EH (cell line): ENCODE measurements at places on chromosomes 12 and 14.

DNA sequence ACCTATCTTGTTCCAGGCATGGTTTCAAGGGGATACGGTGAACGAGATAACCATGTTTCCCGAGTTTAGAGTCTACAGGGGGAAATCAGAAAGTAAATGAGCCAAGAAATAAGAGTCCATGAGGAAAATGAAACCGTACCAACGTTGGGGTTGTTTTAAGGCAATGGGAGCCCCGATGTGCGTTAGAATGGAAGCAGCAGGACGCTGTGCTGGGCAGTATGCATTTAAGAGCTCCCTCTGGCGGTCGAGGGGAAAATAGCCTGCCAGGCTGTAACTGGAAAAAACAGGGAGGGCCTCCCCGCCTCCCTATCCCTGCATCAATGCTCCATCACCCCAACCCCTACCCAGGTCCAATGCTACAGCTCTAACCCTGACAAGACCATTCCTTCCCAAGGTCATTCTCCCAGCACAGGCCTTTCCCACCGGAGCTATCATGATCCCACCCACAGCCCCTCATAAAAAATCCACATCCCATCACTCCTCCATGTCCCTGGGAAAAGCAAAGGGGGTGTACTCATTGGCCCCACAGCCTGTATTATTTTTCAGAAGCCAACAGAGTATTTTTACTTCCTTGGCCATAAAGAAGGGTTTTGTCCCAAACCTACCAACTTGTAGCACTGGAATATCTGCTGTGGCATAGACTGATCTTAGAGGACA, 226.3 kb upstream of the NOS1 start:
- peak; percentile 32 for DNase-seq

DNA sequence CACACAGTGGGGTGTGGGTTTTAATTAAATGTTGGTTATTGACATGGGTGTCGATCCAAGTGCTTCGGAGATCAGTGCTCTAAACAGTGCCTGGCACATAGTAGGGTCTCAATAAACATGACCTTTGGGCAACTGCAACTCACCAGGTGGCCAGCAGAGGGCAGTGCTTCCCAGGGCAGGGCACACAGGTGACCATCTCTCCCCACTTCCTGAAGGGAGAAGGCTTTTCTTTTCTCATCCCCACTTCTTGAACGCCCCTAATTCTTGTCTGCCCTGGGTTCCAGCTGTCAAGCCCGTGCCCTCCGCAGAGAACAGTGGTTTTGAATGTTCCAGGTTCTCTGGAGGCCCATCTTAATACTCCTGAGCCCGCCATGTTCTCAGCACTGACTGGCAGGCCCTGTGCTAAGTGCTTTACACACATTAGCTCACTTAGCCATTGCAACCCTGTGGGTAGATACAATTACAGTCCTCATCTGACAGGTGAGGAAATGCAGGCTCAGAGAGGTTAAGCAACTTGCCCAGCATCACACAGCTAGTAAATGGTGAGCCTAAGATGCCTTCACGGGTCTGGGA, 16.3 kb downstream of the RAPGEF3 start:
- peak; percentile 39 for DNase-seq

DNA sequence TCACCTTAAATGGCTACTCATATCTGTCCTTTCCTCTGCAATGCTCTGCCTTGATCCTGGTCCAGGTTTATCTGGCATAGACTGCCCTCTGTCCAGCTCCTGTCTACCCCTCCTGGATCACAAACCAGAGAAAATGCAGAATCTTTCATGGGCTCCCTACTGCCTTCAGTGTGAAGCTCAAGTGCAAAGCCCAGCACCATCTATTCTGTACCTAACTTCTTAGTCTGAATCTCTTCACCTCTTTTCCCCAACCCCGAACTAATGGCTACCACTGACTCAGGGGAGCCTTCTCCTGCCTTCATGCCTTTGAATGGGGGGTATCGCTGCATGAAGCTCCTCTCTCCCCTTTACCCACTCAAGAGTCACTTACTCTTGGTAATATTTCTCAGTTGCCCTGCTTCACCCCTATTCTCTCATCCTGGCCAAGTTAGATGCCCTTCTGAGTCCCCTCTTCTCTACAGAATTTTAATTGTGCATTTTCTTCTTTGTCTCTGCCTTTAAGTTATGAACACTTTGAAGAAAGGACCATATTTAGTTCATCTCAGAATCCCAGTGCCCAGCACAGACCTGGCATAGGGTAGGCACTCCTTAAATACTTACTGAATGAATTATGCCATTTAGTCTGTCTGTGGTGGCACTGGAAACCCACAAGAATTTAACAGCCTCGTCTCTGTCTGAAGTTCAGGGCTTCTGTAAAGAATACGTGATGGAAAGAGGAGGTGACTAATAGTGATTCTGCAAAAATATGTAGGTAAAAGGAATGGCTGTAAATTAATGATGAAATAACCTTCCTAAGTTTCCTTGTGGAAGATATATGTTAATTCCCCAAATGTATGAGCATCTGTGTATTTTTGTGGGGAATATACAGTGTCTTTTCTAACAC, 191.3 kb upstream of the AMIGO2 start:
- peak; percentile 92 for DNase-seq

GRCh38 chr14:54564868-54565784, 1.8 kb upstream of the SAMD4A start:
- DNase-seq: peak; percentile 80

DNA sequence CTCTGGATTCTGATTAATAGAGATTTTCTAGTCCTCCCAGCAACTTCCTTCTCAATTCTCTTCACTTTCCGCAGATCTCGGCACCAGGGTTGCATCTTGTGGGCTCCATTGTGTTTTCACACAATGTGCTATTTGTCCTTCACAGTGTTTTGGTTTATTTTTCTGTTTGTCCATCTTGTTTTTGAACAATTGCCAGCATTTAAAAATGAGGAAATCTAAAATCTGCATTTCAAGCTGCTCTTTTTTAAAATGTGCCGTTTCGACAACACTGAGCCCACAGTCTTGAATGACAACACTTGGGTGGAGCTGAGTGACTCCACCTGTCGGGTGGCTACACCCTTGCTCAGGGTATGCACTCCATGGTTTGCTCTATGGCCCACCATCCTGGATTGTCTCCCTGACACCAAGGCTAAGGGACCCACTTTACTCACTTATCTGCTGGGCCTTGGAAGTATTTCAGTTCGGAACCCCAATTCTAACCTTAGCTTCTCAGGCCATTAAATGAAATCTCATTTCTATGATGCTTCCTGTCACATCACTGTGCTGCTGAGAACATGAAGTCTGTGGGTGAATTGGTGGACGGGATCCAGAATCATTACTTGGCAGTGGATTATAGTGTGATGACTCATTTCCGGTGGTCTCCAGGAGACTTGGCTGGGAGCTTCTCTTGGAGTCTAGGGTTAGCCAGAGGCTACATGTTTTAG, 3.4 kb upstream of the MYRFL start:
- peak; percentile 39 for DNase-seq

DNA sequence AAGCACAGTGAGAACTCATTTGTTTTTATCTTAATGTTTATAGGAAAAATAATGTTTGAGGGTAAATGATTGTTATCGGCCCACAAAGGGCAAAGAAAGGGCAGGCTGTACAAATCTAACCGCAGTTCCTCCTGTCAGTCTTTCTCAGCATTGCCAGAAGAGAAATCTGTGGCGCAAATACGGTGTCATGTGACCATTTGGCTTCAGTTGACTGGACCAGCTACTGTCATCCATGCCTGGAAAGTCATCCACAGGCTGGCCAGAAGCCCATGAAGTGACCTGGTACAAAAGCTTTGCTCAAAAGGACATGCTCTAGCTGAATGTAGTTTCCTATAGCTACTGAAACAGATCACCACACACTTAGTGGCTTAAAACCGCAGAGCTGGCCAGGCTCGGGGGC, 43.6 kb downstream of the HCAR2 start:
- DNase-seq: peak; percentile 4

DNA sequence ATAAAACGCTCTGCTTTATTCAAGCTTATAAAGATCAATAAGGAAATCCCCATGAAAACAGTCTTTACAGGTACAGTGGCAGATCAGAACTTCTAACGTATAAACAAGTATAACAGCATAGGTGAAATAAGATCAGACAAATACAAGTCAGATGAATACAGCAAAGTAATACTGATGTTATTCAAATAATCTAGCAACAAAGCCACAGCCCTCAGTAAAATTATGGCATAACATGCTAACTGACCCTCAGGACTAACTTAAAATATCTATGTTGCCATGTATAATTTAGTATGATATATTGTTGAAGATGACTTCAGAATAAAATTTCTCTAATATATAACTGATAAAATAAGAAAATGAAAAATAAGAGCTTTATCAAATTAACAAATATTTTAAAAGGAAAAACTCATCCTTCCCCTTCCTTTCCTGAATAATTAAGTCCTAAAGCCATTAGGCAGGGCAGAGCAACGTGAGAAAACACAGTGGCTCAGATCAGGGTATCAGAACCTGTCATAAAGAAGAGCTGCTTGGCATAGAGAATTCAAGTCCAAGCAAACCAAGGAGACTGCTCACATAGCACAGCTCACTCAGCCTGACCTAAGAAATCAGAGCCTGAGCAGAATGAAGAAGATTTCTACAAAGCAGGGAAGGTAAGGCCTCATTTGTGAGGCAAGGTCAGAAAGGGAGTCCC, 70.7 kb downstream of the PAWR start:
- no peak for DNase-seq

GRCh38 chr14:68159701-68160633, 340.4 kb downstream of the RAD51B start:
- DNase-seq: no peak

GRCh38 chr14:21384494-21384851, 654 bp upstream of the SUPT16H start:
- DNase-seq: no peak

GRCh38 chr12:93682846-93683261, 5.7 kb downstream of the CRADD start:
- no peak for DNase-seq

DNA sequence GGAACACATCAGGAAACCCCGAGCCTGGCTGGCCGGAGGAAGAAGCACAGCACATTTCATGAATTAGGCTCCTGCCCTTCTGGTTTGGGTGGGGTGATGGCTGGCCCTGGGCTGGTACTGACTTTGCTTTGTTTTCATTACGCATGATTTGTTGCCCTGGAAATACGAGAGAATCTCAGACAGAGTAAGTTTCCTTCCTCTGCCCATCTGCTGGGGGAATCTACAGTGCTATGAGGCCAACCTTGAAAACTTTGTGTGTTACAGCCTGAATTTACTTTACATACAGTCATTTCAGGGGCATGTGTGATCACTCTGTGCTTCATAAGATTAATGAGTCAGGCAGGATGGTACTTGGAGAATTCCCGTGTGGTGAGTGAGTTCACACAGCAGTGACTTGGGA, 20.5 kb upstream of the SLC5A8 start:
- peak; percentile 89 for DNase-seq

DNA sequence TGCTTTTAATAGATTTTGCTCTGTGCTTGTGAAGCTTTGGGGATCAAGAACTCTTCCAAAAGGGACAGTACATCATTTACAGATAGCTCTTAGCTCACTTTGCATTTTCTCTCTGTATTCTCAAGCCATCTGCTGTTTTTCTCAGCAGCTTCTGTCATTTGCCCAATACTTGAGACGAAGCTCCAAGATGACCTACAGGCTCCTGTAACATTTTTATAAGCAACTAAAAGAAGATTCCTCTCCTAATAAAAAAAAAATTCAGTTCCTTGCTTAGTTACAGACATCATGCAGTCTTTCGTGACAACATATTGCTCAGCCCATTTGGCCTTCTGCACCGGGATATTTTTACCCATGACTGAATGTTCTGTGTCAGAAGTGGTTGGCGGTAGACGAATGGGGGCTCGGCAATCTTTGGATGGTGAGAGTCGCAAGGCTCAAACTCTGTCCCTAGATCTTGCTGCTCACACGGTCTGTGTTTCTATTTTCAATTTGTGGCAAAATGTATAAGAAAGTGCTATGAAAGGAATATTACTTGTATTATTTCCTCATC, 215.6 kb downstream of the FSCB start:
- DNase-seq: no peak

DNA sequence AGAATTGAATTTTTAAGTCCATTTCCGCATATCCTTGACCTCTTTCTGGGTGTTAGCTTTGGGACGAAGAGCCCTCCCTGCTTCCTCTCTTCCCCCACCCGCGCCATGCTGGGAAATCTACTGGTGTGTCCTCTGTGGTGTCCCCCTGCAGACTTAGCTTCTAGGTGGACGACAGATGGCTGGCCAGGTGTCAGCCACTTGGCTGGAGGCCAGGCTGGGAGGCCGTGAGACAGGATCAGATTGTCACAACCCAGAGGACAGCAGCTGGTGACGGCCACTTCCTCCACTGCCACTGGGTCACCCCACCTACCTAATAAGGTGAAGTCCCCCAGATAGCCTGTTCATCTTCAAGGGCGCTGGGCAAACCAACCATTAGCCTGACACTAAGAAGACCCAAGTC, 13.3 kb upstream of the DTX1 start:
- DNase-seq: no peak

GRCh38 chr12:93243382-93243688, 134.4 kb upstream of the NUDT4 start:
- DNase-seq: no peak
